Fibroblast of skin of scalp (primary cell): ENCODE measurements at places on chromosomes 6 and 20.
A peak's percentile ranks its signal among the peaks of the same experiment; 100 is the strongest.

- peak; percentile 29 for DNase-seq
These were observed 71.3 kb downstream of the SULF2 start for GRCh38 chr20:47713878-47714450.

DNA sequence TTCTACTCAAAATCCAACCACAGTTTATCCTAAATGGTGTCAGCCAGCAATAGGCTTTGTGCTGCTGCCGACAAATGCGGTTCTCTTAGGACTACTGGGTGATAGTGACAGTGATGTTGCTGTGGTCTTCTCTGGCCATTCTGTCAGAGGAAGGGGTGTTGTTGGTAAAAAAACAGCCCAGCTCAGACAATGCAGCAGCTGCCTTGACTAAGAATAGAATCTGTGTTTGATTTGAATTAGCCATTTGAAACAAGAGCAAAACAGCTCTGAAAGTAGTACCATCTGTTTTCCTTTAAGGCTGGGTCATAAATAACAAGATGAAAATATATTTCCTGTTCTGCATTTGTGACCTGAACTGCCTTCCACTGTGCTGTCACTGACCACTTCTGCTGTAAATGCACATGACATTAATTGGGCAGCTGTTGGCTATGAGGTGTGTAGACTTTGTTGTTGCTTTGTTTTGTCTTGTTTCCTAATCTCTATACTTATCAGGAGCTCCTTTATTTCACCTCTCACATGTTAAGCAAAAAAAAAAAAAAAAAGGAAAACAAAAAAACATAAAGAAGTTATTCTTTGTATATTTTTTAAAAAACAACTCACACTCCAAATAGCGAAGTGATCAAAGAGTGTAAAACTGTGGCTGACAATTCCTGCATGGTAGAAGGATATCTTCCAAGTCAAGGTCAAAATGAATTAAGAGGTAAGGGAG is 497.8 kb upstream of the ARID1B start:
- no peak for DNase-seq

GRCh38 chr20:31569163-31570020 is 35.7 kb upstream of the ID1 start:
- peak; percentile 57 for DNase-seq

GRCh38 chr6:111356551-111356950 is 126.5 kb downstream of the REV3L start:
- no peak for DNase-seq

- peak; percentile 98 for DNase-seq
These were observed 238.1 kb downstream of the RNGTT start for GRCh38 chr6:88725111-88725975.

GRCh38 chr6:41420186-41420585 is 84.8 kb downstream of the NCR2 start:
- DNase-seq = no peak

GRCh38 chr6:80940976-80941375 is 811.5 kb downstream of the TENT5A start:
- DNase-seq = no peak

DNA sequence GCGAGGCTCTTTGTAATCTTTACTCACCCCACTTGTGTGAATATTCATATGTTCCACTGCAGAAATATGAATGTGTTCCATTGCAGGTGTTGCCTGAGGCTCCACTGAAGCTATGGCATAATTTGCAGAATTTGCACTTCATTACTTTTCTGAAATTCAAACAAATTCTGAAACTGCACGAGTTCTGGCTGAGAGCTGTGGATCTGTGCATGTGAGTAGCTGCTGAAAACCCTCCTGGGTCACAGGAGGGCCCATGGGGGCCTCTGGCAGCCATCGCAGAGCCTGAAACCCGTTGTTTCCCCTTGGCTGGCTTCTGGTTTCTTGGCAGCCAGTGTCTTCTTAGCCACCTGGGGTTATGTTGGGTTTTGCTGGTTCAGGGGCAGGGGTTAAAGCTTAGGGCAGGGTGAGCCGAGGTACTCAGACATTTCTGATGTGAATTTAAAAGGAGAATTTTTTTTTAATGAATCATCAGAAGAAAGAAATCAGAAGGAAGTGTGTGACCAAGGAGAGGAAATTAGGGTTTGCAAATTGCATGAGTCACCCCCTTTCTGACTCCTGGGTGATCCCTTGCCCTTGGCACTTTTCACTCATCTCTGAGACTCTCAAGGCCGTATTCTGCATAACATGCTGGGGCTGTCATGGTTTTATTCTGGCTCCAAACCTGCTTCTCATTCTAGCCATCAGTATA is 40.6 kb downstream of the TOX2 start:
- peak; percentile 92 for DNase-seq

- DNase-seq = no peak
These were observed 31.8 kb downstream of the SLC13A3 start for GRCh38 chr20:46619445-46619844.

GRCh38 chr6:87628424-87628823 is 38.5 kb downstream of the ORC3 start:
- no peak for DNase-seq

GRCh38 chr6:41736186-41736733 is 852 bp upstream of the TFEB start:
- DNase-seq = no peak

- no peak for DNase-seq
These were observed 121.3 kb downstream of the TOX2 start for GRCh38 chr20:44035924-44036323.

DNA sequence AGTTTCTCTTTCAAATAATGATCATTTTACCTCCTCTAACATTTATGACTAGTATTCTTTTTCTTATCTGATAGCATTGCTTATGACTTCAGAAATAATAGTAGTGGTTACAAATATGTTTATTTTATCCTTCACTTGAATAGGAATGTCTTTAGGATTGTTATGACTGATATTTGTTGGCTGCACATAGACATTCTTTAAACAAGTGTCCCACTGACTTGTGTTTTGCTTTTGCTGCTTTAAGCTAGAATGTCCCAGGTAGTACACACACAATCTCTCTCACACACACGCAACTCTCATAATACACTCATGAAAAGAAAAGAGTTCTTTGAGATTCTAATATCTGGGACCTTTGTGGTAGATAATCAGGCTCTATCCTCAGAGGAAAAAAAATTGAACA is 21.6 kb downstream of the KIAA1586 start:
- peak; percentile 51 for DNase-seq

GRCh38 chr6:1027109-1027794 is 284.6 kb upstream of the FOXQ1 start:
- peak; percentile 61 for DNase-seq

GRCh38 chr6:33959661-33960344 is 156.0 kb upstream of the MLN start:
- DNase-seq = no peak

DNA sequence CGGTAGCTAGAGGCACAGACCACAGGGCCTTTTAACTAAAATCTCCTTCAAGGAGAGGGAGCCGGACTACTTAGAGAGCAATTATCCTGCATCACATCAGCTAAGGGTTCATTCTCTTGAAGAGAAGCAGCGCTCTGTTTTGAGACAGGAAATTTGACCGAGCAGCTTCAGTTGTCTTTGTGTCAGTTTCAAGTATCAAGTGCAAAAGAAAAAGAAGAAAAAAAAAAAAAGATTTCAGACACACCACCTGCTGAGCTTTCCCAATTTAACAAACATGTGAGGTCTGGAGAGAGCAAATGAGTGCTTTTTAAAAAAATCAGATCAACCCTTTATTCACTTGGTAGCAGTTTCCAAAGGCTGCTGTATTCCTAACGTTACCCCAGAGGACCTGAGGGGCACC is 273.5 kb upstream of the POU3F2 start:
- no peak for DNase-seq

DNA sequence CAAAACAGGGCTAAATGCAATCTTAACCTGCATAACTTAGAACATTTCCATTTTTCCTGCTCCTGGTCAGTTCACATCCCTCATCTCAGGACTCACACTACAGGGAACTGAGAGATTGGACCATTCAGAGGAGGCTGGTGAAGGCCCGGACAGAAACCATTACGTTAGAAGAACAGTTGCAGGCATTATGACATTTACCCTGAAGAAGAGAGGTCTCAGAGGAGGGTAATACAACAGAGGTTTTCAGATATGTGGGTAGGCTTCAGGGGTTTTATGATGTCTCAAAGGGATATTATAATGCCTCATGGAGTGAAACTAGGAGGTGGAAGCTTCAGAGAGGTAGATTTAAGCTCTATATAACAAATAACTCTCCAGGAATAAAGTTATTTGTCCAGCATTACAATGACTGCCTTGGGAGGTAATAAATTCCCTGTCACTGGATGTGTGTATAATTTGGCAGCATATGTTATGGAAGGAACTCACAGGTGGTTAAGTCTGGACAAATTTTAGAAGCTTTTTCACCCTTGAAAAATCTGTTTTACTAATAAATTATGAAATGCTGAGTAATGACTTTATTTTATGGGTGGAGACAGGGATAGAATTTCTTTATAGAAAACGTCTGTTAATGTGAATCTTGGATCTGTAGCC is 36.7 kb upstream of the RIPOR2 start:
- no peak for DNase-seq

DNA sequence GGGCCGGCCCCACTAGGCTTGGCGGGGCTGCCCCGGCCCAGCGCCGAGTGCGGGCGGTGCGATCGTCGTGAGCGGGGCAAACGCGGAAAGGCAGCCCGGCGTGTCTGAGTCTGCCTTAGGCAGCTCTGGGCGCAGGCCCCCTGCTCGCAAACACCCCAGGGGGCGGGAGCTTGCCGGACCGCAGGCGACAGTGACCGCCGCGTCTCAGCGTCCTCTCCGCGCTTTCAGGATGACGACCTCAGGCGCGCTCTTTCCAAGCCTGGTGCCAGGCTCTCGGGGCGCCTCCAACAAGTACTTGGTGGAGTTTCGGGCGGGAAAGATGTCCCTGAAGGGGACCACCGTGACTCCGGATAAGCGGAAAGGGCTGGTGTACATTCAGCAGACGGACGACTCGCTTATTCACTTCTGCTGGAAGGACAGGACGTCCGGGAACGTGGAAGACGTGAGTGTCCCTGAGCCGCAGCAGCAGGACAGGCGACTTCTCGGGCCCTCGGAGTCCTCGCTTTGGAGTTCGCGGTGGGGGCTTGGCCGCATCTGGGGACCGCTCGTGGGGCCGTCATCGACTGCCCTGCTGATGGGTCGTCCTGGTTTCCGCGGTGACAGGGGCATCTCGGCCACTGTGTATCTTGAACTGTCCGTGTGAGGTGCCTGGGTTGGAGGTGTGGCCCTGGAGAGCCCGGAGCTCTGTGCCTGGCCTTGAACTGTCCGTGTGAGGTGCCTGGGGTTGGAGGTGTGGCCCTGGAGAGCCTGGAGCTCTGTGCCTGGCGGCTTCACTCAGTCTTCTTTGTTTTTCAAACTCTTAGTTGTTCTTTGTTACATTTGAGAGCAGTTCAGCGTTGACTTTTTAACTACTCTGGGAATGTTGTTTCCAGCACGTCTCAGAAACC is 786 bp downstream of the ADRM1 start:
- peak; percentile 5 for DNase-seq

GRCh38 chr20:36312724-36313441 is 6.7 kb downstream of the DLGAP4 start:
- no peak for DNase-seq

GRCh38 chr6:28589234-28589956 is 63.7 kb downstream of the GPX5 start:
- DNase-seq = peak; percentile 95

DNA sequence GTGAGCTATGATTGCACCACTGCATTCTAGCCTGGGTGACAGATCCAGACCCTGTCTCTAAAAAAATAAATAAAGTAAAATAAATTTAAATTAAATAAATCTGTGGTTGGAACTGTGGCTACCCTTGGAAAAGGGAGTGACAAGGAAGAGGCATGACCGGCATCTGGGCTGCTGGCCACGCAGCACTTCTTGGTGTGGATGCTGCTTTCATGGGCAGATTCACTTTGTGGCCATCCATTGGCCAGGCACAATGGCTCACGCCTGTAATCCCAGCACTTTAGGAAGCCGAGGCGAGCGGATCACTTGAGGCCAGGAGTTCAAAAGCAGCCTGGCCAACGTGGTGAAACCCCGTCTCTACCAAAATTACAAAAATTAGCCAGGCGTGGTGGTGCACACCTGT is 16.1 kb downstream of the EBF4 start:
- DNase-seq = no peak

GRCh38 chr6:32752580-32752979 is 10.8 kb downstream of the HLA-DQB2 start:
- no peak for DNase-seq

DNA sequence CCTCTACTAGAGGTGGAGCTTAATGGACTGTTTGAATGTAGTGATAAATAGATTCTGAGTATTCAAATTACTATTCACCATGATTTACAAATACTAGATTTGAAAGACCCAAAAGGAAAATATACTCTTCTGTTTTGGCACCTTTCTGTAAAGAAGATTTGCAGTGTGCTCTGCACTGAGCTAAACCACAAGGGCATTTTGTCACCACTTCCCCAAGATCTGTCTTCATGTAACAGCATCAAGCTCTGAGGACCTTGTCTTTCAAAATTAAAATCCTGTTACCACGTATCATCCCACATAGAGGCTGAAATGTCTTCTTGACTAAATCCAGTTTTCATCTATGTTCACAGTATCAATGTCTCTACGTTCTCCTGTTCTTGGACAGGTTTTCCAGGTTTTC is 3.3 kb upstream of the PGK2 start:
- no peak for DNase-seq

GRCh38 chr6:110560239-110561007 is 84.0 kb upstream of the SLC22A16 start:
- no peak for DNase-seq

DNA sequence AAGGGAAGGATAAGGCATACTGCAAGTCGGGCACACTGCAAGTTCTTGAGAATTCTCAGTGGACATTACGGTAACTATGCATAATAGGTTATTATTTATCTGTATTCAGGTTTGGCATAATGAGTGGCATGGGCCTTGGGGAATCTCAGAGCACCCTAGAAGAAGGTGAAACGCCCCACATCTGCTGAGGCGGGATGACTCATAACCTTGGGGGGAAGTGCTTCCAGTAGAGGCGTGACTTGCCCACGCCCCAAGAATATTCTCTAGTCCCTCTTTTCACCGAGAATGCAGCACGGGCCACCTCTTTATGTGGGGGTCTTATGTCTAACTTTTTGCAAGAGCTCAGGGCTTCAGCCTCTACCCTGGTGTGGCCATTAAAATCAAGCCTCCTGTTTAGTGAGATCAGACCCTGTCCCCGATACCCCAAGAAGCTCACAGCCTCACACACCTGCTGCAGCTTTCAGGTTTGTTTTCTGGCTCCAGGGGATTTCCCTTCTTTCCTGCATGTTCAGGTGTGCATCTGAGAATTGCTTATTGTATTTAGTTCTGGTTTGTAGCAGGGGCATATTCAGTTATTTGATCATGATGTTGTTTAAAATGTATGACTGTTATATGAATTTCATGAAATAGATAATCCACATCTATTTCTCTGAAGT is 19.1 kb downstream of the ZFP64 start:
- no peak for DNase-seq
